ENCODE measurements at places on chromosomes 2 and 18.

GRCh38 chr18:75112186-75113096, 96.5 kb downstream of the PTGR3 start:
- H3K27ac ChIP-seq = no peak overlapping the region
- no peaks in the 10 kb centered on the region for H3K4me1 ChIP-seq
- H3K36me3 ChIP-seq = no peaks in the 10 kb centered on the region
- no peak overlapping the region for H3K4me3 ChIP-seq

- peaks cover 9% of the 10 kb centered on the region for H3K4me1 ChIP-seq
- H3K27me3 ChIP-seq = no peaks in the 10 kb centered on the region
- no peak overlapping the region for H3K27ac ChIP-seq
- DNase-seq = no peak
Observed at GRCh38 chr18:9413576-9413975, 61.7 kb upstream of the RALBP1 start.

GRCh38 chr2:197992482-197993133, 188.2 kb downstream of the PLCL1 start:
- no peak overlapping the region for H3K4me3 ChIP-seq
- no peaks in the 10 kb centered on the region for H3K36me3 ChIP-seq
- no peak for DNase-seq

DNA sequence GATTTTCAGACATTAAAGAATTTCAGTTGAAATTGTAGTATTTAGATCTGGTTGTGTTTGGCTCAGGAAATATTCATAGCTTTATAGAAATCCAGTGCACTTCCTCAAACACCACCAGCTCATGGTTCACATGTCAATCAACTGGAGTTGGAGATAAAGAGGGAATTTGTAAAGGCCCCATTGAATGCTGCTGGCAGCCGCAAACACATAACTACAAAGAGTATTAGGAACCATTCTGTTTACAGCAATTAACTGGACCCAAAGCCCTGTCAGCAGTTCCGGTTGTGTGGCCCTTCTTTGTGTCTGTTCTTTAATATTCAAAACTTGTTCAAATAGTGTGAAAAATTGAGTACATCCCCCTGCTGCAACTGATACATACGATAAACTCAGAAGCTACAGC, 107.4 kb upstream of the LRRTM4 start:
- H3K27me3 ChIP-seq = no peaks in the 10 kb centered on the region
- DNase-seq = no peak
- no peaks in the 10 kb centered on the region for H3K4me1 ChIP-seq
- no peaks in the 10 kb centered on the region for H3K36me3 ChIP-seq
- no peak overlapping the region for H3K27ac ChIP-seq
- no peak overlapping the region for H3K4me3 ChIP-seq

- H3K4me3 ChIP-seq = peak overlapping the region; percentile 92
- H3K27me3 ChIP-seq = no peaks in the 10 kb centered on the region
- H3K36me3 ChIP-seq = no peaks in the 10 kb centered on the region
- DNase-seq = peak; percentile 92
Observed at GRCh38 chr2:160492401-160493226, 993 bp downstream of the RBMS1 start.

DNA sequence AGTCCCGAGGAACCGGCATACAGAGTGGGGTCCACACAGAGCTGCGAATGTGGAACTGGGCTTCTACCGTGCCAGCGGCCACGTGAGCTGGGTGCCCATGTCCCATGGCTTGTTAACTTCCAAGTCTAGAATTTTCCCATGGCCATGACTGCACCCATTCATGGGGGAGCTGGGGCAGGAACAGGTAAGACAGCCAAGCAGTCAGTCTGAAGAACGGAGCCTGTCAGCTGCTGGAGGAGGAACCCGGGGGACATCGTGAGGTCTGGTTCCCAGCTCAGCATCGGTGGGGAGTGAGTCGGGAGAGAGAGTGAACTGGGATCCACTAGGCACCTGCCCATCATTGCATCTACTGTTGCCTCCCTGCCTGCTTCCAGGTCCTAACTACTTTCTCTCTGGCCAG, 86.9 kb downstream of the SH3RF3 start:
- H3K4me3 ChIP-seq = no peak overlapping the region
- no peak overlapping the region for H3K27ac ChIP-seq
- DNase-seq = no peak
- no peaks in the 10 kb centered on the region for H3K36me3 ChIP-seq

GRCh38 chr18:10247021-10247741, 207.3 kb upstream of the APCDD1 start:
- no peak overlapping the region for H3K4me3 ChIP-seq
- no peaks in the 10 kb centered on the region for H3K36me3 ChIP-seq
- no peaks in the 10 kb centered on the region for H3K4me1 ChIP-seq
- no peak overlapping the region for H3K27ac ChIP-seq

DNA sequence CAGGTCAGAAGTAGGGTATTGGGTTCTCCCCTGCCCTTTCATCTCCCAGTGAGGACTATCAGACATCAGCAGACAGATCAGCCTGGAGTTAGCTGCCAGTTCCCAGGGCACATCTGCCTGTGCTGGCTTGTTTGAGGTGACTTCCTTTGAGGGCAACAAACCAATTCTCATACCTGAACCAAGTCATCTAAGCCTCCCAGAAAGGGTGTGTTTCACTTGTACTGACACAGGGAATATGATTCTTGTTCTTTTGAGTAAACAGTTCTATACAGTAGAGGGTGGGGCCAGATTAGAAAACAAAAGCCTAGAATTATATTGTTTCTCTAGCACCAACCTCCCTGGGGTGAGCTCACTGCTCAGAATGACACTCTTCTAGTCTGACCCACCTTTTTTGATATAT, 591.9 kb downstream of the SLC4A3 start:
- H3K27me3 ChIP-seq = no peaks in the 10 kb centered on the region
- no peak for DNase-seq
- no peaks in the 10 kb centered on the region for H3K4me1 ChIP-seq

- no peak overlapping the region for H3K27ac ChIP-seq
- no peaks in the 10 kb centered on the region for H3K27me3 ChIP-seq
Observed at GRCh38 chr2:126399001-126399400, 257.0 kb upstream of the GYPC start.

DNA sequence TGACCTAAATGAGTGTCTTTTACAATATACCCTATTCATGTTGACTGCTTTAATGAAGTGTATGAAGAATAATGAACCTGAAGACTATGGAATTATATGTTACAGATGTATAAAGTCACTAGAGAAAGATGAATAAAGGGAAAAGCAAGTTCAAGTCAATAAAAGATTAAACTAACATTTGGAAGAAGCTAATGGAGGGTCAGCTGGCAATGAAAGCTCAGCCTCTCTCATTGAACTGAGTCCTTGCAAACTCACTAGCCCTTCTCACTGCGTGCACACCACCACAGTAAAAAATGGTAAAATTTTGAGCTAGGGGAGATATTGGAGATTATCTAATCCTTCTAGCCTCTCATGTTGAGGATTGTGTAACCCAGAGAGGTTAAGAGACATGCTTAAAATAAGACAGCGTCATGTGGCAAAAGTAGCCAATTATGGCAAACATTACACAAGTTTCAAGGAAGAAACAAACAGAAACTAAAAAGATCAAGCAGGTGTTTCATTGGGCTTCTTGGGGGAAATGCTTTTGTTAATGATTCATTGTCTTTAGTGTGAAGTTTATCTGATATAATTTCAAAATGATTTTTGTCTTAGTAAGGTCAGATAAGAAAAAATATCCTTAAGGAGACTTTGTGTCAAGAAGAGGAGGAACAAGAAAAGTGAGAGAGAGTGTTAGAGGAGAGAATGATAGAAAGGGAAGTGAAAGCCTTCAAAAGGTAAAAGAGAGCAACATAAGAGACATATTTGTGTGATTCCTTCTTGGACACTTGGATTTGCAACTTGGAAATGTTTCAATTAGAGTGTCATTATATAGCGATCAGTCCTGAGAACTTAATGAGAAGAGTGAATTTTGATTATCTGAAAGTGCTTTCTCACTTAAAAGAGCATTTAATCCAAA, 893.7 kb upstream of the FAM98A start:
- no peak for DNase-seq
- H3K4me1 ChIP-seq = no peaks in the 10 kb centered on the region
- H3K27me3 ChIP-seq = no peaks in the 10 kb centered on the region

- no peaks in the 10 kb centered on the region for H3K36me3 ChIP-seq
- H3K27ac ChIP-seq = no peak overlapping the region
- no peaks in the 10 kb centered on the region for H3K4me1 ChIP-seq
- no peak for DNase-seq
Observed at GRCh38 chr2:47303341-47304148, 99.4 kb upstream of the MSH2 start.

DNA sequence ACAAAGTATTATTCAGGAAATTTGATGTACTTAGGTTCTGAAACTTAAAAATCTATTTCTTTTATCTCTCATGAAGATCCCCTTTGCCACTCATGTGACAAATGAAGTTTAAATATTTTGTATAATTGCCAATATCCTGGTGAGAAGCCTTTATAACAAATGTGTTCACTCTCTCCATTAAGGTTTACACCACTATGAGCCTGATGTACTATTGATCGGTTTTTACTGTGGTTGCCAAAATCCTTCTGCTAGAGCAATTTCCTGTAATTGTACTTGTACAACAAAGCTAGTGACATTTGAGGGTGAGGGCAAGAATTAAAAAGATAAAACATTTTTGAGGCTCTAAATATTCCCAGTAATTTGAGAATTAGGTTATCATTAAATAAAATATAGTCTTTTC, 222.3 kb upstream of the CDH19 start:
- H3K27ac ChIP-seq = no peak overlapping the region
- no peaks in the 10 kb centered on the region for H3K27me3 ChIP-seq
- H3K4me1 ChIP-seq = no peaks in the 10 kb centered on the region
- no peaks in the 10 kb centered on the region for H3K36me3 ChIP-seq
- no peak overlapping the region for H3K4me3 ChIP-seq

GRCh38 chr2:145245268-145245870, 725.5 kb upstream of the ZEB2 start:
- no peak overlapping the region for H3K4me3 ChIP-seq
- no peak for DNase-seq
- no peak overlapping the region for H3K27ac ChIP-seq
- no peaks in the 10 kb centered on the region for H3K36me3 ChIP-seq
- no peaks in the 10 kb centered on the region for H3K27me3 ChIP-seq

DNA sequence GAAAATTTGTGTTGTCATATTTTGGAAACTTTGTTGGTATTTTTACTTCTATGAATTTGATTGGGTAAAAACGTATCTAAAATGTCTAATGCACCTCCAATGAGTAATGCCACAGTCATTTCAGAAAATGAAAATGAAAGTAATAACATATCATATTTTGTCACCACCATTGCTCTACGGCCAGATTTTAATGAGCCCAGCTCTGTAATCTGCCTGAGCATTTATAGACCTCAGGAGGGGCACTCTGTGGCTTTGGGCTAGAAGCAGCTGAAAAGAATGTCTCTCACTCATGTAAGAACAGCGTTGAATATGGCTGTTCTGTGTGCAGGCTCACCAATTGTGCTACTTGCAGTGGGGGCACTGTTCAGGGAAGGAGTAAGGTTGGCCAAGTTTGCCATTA, 32.7 kb upstream of the ABCA12 start:
- no peaks in the 10 kb centered on the region for H3K4me1 ChIP-seq
- no peak for DNase-seq
- H3K27ac ChIP-seq = no peak overlapping the region
- H3K27me3 ChIP-seq = no peaks in the 10 kb centered on the region

- no peak overlapping the region for H3K27ac ChIP-seq
- H3K4me1 ChIP-seq = peaks cover 5% of the 10 kb centered on the region
- DNase-seq = peak; percentile 56
- H3K27me3 ChIP-seq = no peaks in the 10 kb centered on the region
- no peaks in the 10 kb centered on the region for H3K36me3 ChIP-seq
- H3K4me3 ChIP-seq = no peak overlapping the region
Observed at GRCh38 chr2:8487461-8487932, 194.4 kb upstream of the ID2 start.

- no peak overlapping the region for H3K27ac ChIP-seq
- H3K4me3 ChIP-seq = no peak overlapping the region
- peaks cover 2% of the 10 kb centered on the region for H3K4me1 ChIP-seq
- H3K36me3 ChIP-seq = no peaks in the 10 kb centered on the region
- no peak for DNase-seq
Observed at GRCh38 chr2:62474176-62474575, 31.8 kb downstream of the TMEM17 start.

GRCh38 chr2:54457323-54458023, 1.3 kb downstream of the SPTBN1 start:
- H3K4me1 ChIP-seq = no peaks in the 10 kb centered on the region
- peak; percentile 81 for DNase-seq
- no peaks in the 10 kb centered on the region for H3K27me3 ChIP-seq
- H3K4me3 ChIP-seq = peak overlapping the region; percentile 73

- H3K36me3 ChIP-seq = no peaks in the 10 kb centered on the region
- H3K4me1 ChIP-seq = no peaks in the 10 kb centered on the region
- H3K27ac ChIP-seq = no peak overlapping the region
- no peak for DNase-seq
Observed at GRCh38 chr2:69272803-69273471, 114.1 kb downstream of the GFPT1 start.

DNA sequence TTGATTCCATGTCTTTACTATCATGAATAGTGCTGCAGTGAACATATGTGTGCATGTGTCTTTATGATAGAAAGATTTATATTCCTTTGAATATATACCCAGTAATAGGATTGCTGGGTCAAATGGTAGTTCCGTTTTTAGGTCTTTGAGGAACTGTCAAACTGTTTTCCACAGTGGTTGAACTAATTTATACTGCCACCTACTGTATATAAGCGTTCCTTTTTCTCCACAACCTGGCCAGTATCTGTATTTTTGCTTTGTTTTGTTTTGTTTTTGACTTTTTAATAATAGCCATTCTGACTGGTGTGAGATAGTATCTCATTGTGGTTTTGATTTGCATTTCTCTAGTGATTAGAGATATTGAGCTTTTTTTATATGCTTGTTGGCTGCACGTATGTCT, 641.6 kb downstream of the SUCLG1 start:
- no peak overlapping the region for H3K27ac ChIP-seq
- H3K27me3 ChIP-seq = no peaks in the 10 kb centered on the region
- no peak overlapping the region for H3K4me3 ChIP-seq
- no peaks in the 10 kb centered on the region for H3K36me3 ChIP-seq

DNA sequence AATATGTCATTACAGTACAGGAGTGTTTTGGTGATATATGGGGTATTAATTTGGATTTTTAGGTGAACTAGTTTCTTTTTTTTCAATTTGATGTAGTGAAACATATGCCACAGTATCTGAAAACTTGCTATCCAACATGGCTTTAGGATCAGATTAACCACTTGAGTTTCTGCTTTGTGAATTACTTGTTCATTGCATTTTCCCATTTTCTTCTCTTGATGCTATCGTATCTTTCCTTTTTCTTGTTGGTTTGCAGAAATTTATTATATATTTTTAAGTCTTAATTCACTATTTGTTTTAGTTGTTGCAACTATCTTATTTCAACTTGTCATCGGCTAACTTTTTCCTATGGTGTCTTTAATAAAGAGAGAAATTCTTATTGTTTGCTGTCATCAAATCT, 8.8 kb downstream of the IL36A start:
- H3K36me3 ChIP-seq = no peaks in the 10 kb centered on the region
- no peaks in the 10 kb centered on the region for H3K27me3 ChIP-seq
- no peak overlapping the region for H3K27ac ChIP-seq
- H3K4me1 ChIP-seq = no peaks in the 10 kb centered on the region
- no peak for DNase-seq
